ENCODE measurements at places on chromosomes 7 and 10. TPM values are rescaled to one million over a fixed set of nuclear protein-coding genes. Genes with fewer than 3 reads are reported as not detected.

The RNF32 gene
- 0.17 TPM for total RNA-seq

The TACC2 gene
- 2.8 TPM for total RNA-seq

The SEM1 gene
- total RNA-seq, result 89.7 TPM

The AKR1C4 gene
- total RNA-seq, result 0.09 TPM

The STEAP1 gene
- total RNA-seq, result 2.8 TPM

The MYOF gene
- total RNA-seq, result 99.0 TPM

The SLC35B4 gene
- total RNA-seq, result 14.7 TPM

The CYP3A7 gene
- not detected for total RNA-seq

Measured in dermis lymphatic vessel endothelial cell (primary cell).